Osteoblast (primary cell): ENCODE measurements at places on chromosomes 12 and 14.

DNA sequence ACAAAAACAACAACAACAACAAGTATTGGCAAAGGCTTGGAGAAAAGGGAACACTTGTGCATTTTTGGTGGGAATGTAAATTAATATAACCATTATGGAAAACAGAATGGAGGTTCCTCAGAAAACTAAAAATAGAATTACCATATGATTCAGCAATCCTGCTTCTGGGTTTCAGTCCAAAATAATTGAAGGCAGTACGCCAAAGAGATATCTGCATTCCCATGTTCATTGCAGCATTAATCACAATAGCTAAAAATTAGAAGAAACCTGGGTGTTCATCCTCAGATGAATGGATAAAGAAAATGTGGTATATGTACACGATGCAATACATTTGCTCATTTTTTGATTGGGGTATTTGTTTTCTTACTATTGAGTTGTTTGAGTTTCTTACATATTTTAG lies 813.0 kb downstream of the NRXN3 start:
- DNase-seq = no peak

DNA sequence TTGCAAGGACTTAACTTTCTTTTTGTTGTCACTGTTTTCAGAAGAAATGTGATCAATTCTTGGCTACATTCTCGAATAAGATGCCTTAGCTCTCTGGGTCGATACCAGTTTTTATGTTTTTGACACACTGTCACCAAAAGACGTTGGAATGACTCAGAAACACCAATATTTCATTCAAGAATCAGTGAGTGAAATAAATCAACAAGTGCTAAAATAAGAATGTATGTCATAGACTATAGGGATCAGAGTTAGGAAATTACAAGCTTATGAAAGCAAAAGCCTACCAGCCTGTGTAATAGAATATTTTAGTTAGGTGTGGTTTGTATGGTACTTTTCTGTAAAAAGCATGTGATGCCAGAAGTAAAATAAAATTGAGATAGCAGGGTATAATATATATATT lies 17.8 kb downstream of the PPHLN1 start:
- DNase-seq = peak; percentile 35

DNA sequence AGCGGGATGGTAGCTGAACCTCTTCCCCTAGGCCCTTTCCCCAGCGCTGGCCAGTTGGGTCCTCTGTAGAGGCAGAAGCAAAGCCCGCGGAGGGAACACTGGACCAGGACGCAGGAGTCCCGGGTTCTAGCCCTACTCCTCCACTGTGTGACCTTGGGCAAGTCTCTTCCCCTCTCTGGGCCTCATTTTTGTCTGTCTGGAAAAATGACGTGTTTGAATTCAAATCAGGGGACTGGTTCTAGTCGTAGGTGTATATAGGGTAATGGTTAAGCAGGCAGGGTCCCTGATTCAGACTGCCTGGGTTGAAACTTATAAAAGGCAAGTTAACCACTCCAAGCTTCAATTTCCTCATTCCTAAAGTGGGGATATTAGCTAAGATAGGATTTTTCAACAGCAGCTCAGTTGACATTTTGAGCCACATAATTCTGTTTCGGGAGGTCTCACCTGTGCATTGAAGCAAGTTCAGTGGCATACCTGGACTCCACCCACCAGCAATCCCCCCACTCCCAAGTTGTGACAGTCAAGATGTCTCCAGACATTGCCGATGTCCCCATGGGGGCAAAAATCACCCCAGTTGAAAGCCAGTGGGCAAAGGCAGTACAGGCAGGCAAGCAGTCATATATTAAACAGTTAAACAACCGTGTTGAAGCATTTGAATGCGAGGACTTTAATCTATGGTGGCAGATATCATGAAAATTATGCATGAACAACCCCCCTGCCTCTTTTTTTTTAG lies 899 bp downstream of the TPCN1 start:
- peak; percentile 62 for DNase-seq

GRCh38 chr12:124381456-124382296 lies 86.8 kb downstream of the RFLNA start:
- peak; percentile 97 for DNase-seq

GRCh38 chr14:63535918-63536317 lies 7.3 kb downstream of the PPP2R5E start:
- DNase-seq = no peak

- no peak for DNase-seq
These were observed 2.1 kb upstream of the KRT72 start for GRCh38 chr12:52603314-52603713.

DNA sequence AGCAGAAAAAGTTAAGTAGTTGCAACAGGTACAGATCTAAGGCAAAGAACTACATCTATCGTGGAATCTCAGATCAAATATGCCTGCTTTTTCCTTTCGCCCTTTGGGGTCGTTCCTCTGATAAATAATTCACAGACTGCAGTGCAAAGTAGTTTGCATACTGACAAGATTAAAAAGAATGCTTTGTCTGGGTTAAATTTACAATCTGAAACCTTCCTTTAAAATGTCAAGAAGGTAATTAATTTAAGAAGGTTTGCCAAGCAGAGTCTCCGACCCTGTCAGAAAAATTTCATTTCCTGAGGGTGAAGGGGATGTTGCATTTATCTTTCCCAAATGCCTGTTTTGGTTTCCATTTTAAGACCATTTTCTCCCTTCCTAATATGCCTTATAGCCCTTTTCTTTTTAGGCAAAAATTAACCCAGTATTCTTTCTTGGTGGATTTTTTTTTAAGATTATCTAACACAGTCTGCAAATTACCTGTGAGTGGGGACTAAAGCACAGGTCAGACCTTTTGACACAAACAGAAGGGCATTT lies 406.9 kb downstream of the LRIG3 start:
- DNase-seq = no peak

DNA sequence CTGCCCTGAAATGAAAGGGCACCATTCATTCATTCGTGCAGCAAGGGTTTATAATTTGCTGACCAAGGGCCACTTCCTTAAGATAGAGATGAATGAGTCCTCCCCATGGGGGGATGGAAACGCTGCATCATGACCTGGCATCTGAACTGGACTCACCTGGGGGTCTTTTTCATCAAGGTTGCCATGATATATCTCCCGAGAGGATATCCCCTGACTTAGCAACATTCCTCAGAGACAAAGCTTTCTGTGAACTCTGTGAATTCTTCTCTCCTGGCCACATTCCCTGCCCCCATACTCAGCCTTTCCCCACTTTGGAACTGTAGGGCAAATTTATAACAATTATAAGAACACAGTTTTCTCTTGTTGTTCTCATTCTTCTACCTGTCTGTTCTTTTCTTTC lies 30.8 kb downstream of the SRRM4 start:
- no peak for DNase-seq

- peak; percentile 88 for DNase-seq
These were observed 15.2 kb upstream of the RNASE12 start for GRCh38 chr14:20606190-20606901.

- peak; percentile 65 for DNase-seq
These were observed 214.5 kb upstream of the ATP2B1 start for GRCh38 chr12:89923091-89923490.

GRCh38 chr14:104103446-104104075 lies 18.1 kb downstream of the ASPG start:
- DNase-seq = peak; percentile 58

GRCh38 chr12:66587912-66588311 lies 91.0 kb downstream of the GRIP1 start:
- DNase-seq = no peak

- DNase-seq = no peak
These were observed 441.1 kb downstream of the BCAT1 start for GRCh38 chr12:24507827-24508226.
